Gastroesophageal sphincter (tissue), 4 donors: ENCODE measurements at places on chromosomes 11 and 22.

DNA sequence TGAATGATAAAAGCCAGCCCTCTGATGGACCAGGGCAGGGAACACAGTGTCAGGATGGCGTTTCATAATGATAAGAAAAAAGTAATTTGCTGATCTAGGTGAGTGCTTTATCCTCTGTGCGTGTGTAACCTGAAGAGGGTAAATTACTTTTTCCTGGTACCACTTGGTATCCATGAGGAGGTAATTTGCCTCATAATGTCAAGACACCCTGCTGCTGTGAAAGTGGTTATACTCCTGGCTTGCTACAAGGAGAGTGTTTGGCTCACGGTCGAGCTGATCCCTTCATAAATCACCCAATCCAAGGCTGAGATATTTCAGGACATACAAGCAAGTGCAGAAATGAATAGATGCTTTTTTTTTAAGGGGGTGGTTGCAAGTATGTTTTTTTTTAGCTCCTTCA lies 207.2 kb upstream of the PGR start:
- ATAC-seq: no peak

DNA sequence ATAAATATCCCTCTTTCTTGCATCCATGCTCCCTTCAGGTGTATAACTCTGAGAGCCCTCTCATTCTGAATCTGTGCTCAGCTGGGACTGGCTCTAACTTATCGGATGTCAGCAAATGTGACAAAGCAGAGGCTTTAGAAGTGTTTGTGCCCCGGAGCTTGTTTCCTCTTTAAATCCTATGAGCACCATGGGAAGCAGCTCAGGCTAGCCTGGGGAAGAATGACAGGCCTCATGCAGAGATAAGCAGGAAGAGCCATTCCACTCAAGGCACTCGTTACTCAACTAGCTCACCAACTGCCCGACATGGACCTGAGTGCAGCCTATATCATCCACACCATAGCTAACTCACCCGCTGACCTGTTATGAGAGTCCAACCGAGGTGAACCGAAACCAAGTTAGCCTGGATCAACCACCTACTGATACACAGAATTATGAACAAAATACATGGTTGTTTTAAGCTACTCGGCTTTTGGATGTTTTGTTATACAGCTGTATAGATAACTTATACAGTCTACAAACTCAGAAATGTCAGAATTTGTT lies 990.7 kb downstream of the NTM start:
- ATAC-seq: no peak

DNA sequence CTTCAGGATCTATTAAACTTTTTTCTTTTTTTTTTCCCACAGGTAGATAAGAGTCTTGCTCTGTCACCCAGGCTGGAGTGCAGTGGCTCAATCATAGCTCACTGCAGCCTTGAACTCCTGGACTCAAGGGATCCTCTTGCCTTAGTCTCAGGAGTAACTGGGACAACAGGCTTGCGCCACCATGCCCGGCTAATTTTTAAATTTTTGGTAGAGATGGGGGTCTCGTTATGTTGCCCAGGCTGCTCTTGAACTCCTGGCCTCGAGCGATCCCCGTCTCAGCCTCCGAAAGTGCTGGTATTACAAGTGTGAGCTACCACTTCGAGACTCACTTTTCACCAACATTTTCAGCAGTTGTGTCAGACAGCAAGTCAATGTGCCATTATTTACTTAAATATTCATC lies 962 bp downstream of the SIRT3 start:
- no peak for ATAC-seq

- ATAC-seq: no peak
These were observed 115.4 kb downstream of the METTL15 start for GRCh38 chr11:28223577-28223976.

GRCh38 chr22:24483976-24484545 lies 11.1 kb upstream of the UPB1 start:
- no peak for ATAC-seq

GRCh38 chr11:122240638-122241037 lies 124.6 kb upstream of the BLID start:
- no peak for ATAC-seq

DNA sequence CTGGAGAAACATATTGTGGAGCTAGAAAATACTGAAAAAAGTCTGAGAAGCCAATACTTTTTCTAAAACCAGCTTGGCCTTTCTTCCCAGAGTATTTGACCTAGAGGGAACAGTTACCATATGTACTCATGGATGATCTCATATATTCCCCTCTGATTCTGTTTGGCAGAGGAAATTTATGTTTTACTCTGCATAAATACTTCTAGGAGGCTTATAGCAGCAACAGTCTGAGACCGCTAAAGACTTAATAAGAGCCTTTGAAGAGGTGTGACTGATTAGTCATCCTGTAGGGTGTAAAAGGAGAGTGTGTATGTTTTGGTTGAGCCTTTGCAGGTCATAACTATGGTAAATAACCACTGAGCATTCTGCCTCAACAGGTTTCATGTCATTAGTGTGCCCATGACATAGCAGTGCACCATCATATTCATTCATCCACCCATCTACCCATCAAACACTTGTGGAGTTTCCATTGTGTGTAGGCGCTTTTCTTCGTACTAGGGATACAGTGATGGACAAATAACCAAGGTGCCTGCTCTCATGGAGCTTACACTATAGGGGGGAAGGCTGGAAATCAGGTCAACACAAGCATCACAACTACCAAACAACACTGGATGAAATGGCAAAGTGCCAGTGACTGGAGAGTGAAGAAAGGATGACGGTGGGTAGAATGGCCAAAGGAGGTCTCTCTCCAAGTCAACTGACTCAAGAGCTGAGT lies 44.5 kb downstream of the TRAF6 start:
- no peak for ATAC-seq

GRCh38 chr11:62732830-62733229 lies 4.5 kb downstream of the TTC9C start:
- no peak for ATAC-seq

GRCh38 chr11:10426475-10426874 lies 28.6 kb upstream of the AMPD3 start:
- no peak for ATAC-seq

DNA sequence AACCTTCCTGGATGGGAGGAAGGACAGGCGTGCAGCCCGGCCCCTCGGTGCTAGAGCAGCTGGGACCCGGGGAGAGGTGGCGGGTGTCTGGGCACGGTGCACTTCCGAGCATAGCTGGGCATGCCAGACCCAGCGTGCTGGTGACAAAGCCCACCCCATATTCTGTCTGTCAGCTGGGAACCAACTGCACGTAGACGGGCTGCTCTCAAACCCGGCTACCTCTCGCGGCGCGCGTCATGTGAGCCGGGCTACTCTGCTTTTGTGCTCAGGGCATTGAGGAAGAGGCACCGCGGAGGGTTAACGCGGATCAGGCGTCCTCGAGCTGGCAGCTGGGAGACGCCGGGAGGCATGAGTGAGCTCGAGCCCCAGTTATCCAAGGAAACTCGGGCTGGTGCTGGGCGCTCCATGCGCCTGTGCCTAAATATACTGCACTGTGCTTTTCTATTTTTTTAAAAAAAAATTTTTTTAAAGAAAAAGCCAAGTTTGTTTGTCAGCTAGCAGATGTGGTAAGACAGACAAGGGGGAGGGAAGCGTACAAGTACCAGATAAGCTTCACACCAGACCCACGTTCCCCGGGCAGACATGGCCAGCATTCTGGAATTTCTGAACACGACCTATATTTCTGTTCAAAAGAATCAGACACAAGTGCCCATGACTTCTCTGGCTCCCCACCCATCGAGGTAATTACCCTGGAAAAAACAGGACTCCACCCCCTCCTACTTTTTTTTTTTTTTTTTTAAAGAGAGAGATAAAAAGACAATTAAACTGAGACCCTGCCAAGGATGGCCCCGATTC lies 425.6 kb downstream of the SHANK2 start:
- ATAC-seq: peak; percentile 67

- ATAC-seq: no peak
These were observed 371.5 kb downstream of the NXPE2 start for GRCh38 chr11:115049796-115050195.

DNA sequence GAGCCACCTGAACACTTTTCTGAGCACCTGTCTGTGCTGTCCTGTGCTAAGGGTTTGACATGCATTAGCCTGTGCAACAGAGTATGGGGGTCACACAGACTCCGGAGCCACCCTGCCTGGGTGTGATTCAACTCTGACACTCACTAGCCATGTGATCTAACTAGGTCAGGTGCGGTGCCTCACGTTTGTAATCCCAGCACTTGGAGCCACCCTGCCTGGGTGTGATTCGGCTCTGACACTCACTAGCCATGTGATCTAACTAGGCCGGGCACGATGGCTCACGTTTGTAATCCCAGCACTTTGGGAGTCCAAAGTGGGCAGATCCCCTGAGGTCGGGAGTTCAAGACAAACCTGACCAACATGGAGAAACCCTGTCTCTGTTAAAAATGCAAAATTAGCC lies 11.4 kb downstream of the UBE2L6 start:
- ATAC-seq: no peak

DNA sequence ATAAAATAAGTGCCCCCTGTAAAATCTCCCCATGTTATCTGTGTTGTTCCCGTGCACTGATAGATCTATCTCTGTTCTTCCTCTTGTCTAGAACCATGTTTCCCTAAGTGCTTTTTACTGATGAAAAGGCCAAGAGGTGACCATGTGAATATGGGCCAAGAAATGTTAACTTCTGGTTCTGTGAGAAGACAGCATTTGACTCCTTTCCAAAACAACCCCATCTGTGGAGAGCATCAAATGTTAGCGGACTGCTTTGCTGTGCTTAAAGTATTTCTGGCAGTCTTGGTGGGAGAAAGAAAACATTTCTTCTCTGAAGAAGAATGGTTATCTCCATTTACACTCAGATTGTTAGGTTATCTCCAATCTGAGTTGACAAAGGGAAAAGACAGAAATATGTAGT lies 58.6 kb upstream of the GUCY1A2 start:
- ATAC-seq: no peak

GRCh38 chr22:45977003-45977411 lies at the start of gene WNT7B:
Gene WNT7B (minus strand): TSS chr22:45977162. CDS start chr22:45976754, 408 bp downstream.
- ATAC-seq: no peak

- ATAC-seq: no peak
These were observed 33.1 kb downstream of the DDX10 start for GRCh38 chr11:108697872-108698473.

GRCh38 chr11:41532413-41532812 lies 73.0 kb upstream of the LRRC4C start:
- no peak for ATAC-seq

- no peak for ATAC-seq
These were observed 31.2 kb upstream of the SMIM35 start for GRCh38 chr11:118117790-118118601.

DNA sequence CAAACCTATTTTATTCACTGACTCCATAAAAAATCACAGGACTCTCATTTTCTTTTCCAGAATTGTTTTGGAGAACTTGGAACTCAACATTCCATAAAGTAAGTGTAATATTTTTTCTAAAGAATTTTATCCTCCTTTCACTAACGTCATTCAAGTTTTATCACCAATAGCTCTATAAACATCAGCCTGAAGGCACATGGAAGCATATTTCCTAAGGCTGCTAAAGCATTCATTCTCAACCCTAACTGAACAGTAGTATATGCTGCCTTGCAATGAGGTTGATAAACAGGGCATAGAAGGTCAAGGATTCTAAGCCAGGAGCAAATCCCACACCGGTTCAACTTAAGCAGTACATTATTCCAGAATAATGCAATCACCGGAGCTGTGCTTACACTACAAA lies 273.9 kb downstream of the RAB38 start:
- ATAC-seq: no peak

GRCh38 chr11:34274712-34275398 lies 83.0 kb downstream of the ABTB2 start:
- ATAC-seq: peak; percentile 95

DNA sequence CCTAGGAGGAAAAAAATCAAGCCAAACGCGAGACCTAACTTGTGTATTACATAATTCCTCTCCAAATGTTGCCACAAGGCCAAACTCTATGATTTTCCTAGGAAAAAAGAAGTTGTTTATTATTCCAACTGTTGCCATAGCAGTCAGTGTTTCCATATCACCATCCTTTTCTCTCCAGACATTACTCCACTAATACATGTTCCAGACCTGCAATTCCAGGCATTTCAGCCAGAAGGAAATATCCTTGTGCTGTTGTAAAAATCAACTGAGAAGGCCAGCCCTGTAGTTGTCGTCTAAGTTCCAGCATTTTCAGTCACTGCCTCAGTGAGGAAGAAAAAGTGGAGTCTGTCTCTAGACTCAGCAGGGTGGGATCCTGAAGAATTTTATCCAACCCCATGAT lies 33.1 kb upstream of the PAMR1 start:
- ATAC-seq: peak; percentile 84

GRCh38 chr22:46770726-46771125 lies 8.3 kb downstream of the TBC1D22A start:
- ATAC-seq: peak; percentile 32

DNA sequence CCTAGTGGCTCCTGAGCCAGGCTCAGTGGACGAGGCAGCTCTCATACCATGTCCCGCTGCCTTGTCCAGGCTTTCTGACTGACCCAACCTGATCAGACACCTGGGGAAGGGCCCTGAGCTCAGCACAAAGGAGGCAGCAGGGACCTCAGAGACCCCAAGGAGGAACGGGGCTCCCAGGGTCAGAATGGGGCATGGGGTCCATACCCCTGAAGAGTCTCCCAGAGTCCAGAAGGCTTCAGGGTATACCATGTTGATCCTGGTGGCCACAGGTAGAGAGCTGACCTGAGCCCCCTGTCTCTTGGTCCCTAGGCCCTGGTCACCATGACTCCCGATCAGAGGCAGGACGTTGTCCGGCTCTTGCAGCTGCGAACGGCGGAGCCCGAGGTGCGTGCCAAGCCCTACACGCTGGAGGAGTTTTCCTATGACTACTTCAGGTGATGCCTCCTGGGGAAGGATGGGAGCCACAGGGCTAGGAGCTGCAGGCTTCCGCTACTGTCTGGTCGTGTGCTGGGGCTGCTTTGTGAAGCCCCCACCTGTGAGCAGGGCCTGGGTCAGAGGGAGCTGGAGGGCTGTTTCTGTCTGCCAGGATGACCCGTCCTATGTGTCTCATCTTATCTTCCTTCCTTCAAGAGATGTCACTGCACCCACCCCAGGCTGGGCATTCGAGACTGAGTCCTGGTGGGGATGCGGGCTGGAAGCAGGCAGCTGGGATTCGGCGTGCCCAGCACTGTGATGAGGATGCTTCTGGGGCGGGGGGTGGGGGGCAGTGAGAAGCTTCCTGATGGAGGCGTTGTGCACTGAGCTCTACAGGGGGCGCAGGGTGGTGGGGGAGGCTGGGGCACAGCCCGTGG lies 74.2 kb downstream of the MYO7A start:
- ATAC-seq: no peak

GRCh38 chr11:68524681-68525080 lies 64.1 kb downstream of the PPP6R3 start:
- ATAC-seq: no peak

DNA sequence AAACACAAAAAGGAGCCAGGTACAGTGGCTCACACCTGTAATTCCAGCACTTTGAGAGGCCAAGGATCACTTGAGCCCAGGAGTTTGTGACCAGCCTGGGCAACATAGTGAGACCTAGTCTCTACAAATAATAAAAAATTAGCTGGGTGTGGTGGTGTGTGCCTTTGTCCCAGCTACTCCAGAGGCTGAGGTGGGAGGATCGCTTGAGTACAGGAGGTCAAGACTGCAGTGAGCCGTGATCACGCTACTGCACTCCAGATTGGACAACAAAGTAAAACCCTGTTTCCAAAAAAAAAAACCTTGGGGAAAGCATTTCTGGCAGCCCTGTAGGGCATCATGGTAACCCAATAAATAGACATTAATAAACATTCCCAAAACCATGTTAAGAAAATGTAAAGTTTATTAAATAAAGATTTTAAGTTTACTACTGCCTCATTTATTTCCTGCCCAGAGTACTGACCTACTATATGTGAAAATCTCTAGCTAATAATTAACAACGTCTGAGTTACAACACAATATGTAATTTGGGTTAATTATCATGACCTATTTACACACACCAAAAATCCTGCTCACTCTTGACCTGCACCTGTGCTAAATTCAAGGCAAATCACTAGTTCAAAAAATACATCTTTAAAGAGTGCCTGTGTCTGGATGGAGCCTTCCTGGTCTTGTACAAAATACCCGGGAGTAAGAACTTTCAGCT lies 8.4 kb downstream of the EEF1G start:
- no peak for ATAC-seq
